Renal pelvis (tissue), 12 donors: ENCODE measurements at places on chromosomes 3 and 15.

GRCh38 chr3:24582431-24583403 is 88.1 kb upstream of the THRB start:
- no peak for DNase-seq

- no peak for DNase-seq
These were observed 30.2 kb downstream of the RPLP1 start for GRCh38 chr15:69482686-69483256.

GRCh38 chr15:58438956-58439355 is 7.2 kb downstream of the LIPC start:
- no peak for DNase-seq

GRCh38 chr15:83016906-83017305 is 5.5 kb upstream of the C15orf40 start:
- no peak for DNase-seq

DNA sequence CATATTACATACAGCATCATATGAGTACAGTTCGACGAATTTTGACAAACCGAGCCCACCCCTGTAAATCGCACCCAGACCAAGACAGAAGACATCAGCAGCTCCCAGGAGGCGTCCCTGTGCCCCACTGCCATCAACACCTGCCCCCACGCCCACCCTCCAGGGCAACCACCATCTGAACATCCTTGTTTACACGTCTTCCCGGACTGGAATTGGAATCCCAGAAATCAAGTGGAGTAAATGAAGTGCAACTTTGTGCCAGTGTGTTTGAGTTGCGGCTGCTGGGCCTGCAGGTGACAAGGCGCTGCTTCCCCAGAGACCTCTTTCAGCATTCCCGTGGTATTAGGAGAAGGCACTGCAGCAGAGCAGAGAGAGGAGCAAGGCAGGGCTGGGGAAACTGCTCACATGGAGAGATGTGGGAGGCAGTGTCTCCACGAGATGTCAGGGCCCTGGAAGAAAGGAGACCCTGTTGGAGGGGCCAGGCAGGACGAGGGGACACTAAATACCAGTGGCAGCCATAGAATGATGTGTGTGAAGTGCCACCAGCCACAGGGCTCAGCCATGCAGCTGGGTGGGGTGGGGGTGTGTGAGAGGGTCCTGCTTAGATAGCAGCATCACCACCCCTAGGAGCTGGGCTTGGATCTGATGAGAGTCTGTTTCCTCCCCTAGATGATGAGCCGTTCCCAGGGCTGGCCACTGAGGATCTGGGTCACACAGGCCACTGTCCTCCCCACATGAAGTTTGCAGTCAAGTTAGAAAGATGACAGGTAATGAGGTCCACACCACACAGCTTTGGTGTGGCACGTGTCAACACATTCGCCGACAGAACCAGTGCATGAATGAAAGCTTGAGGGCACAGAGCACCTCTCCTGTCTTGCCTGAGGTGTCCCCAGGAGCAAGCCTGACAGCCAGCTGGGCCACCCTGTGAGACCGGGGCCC is 33.4 kb upstream of the PCSK6 start:
- no peak for DNase-seq

DNA sequence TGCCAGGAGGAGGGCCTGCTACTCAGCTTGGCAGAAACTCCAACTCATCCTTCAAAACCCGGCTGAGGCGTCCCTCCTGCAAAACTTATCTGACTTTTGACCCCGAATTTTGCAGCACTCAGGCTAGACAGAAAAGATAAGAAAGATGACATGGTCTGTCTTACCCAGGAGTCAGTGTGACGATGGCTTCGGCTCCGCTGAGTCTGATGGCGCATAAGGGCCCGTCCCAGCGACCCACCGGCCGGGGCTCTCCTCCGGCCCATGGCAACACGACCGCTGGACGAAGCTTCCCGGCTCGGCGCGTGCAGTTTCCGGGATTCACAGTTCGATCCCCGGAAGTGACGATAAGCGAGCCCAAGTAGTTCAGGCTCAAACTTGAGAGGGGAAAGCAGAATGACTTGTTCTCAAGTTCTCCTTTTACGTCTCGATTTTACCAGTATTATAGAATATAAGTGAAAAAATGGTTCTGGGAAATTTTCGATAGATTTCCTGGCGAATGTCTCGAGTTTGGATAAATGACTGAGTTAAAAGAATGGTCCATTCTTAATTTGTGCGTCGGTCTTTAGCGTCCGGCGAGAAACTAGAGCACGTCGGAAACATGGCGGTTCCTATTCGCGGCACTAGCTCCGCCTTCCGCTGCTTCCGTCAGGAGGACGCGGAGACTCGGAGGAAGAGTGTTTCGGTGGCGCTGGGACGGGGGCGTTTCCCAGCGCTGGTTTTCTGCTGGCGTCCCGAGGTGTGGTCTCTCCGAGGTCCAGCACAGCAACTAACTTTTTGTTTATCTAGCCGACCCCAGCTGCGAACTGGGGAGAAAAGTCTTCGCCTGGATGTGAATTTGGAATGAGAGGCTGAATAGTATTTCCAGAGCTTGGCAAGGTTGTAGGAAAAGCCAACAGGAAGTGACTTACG is at the start of gene LSG1:
LSG1 (minus strand) TSS at position 292 of the 909 bp plus-strand sequence; CDS start at position 263, 29 bp downstream.
- peak; percentile 98 for DNase-seq

- DNase-seq = no peak
These were observed 27.0 kb upstream of the LPP start for GRCh38 chr3:188126934-188127333.

DNA sequence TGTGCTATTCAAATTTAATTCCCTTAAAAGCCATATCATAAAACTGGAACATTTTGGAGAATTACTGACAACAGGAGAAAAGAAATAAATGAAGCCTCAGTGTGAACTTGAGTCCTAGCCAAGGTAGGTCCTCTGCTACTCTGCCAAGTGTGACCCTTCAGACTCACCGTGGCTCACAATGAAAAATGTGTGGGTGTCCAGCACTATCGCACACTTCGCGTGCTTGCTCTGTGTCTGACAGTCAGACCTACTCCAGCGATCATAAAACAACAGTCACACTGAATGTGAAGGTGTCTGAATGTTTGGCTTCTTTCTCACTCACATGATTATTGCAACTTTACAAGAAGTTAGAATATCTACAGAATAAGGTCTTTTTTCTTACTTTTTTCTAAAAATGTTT is 65.8 kb upstream of the TRA2B start:
- DNase-seq = no peak

DNA sequence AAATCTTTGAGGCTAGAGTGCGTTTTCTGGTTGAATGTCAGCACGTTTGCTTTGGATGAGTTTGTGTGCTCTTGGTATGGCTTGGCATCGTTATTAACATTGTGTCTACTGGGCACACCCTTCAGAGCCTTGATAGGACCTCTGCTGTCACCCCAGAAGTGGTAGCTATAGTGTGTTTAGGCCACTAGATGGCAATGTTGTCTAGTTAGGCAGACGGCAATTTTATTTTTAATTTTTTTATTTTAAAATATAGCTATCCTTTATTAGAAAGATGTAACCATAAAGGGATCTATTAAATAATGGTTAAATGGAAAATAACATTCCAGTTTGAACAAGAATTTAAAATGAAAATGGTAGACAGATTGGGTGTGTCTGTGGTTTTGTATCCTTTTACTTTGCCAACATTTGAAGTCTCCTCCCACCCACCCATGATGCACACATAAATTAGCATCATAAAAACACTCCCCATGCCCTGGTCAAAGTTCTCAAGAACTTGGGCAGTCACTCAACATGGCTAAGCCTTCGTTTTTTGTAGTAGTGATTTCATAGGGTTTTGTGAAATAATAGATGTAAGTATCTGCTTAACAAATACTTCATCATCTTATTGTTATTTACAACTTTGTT is 200.7 kb downstream of the KCNH8 start:
- no peak for DNase-seq

DNA sequence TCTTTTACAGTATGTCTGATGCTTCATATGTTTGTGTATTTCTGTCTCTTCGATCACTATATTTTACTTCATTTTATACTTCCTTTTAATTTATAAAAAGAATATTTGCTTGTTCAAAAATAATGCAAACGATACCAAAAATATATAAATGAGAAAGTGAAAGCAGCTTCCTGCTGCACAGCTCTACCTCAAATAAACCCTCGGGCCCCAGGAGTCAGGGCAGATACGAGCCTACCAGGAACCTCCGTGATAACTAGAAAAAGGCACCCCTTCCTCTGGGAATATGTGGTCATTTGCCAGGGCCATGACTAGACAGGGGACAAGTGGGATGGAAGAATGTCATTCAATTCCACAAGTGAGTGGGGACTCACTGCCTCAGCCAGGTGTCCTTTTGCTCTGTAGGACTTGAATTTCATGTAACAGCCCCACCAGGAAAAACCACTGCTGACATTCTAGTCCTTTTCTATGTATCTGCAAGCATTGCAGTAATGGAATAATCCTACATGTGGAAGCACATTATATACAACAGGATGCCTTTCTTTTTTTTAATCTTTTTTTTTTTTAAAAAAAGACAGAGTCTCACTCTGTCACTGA is 133.3 kb downstream of the SUCLG2 start:
- no peak for DNase-seq

DNA sequence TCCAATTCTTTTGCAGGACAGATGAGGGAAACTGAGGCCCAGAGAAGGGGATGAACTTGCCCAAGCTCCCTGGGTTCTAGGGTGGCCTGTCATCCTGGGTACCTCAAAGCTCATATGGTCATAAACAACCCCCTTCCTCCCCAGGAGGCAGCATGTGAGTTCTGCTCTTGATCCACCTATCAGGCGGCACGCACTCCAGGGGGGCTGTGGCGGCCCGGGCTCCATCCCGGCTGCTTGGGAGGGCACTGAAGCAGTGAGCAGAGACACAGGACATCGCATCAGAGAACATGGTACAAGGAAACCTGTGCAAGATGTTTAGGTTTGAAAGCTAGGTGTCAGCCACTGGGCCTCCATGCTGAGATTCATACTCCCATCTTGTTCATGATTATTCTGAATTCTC is 34.2 kb downstream of the CPN2 start:
- no peak for DNase-seq

DNA sequence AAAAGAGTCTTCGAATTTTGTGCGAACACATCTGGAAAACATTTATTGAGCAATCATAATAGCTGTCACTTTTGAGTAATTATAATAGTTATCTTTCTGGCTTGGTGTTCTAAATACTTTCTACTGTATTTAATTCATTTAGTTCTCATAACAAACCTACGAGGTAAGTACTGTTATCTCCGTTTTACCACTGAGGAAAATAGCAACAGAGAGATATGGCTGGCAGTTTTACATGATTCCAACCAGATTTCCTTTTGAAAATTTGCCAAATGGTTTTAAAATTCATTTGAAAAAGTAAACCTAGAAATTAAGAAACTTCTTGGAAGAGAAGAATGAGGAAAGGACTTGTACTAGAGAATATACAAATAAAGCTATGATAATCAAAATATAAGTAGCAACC is 37.3 kb upstream of the MGA start:
- no peak for DNase-seq

GRCh38 chr15:28098766-28099554 is at the start of gene OCA2:
Gene OCA2, minus strand, starts transcription at chr15:28099315. Its CDS starts 17,441 bp downstream, at chr15:28081874.
- DNase-seq = peak; percentile 68

DNA sequence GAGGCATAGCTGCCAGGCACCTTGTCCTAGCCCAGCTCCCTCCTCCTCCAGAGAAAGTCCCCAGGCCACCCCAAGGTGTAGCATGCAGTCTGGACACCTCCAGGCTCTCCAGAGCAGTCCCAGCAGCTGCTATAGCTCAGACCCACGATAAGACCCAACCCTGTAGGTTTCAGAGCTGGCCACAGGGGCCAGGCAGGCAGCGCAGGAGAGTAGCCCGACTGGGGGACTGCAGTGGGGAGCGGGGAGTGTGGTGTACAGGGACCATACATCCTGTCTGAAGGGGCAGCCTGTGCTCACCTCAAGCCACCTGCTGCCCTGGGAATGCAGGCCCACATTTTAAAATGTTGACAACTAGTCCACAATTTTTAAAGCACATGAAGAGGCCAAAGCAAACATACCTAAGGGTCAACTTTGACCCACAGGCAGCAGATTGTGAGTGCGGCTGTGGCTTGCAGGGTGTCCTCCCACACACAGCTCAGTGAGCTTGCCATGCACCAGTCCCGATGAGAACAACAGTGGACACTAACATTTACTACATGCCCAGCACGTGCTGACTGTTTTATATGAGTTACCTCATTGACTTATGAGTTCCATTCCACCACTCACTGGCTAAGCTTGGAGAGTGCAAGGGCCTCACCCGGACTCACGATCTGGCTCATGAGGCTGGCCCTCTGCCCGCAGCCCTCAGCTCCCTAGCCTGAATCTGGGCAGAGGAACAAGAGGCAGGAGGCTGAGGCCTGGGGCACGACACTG is 81.4 kb downstream of the DNAJB8 start:
- DNase-seq = peak; percentile 65

GRCh38 chr3:165854696-165855095 is 17.5 kb upstream of the BCHE start:
- DNase-seq = no peak

GRCh38 chr3:183825456-183826161 is at the start of gene MAP6D1:
Gene MAP6D1, minus strand, starts transcription at chr3:183825577. Its CDS starts 30 bp downstream, at chr3:183825547.
- DNase-seq = peak; percentile 60

DNA sequence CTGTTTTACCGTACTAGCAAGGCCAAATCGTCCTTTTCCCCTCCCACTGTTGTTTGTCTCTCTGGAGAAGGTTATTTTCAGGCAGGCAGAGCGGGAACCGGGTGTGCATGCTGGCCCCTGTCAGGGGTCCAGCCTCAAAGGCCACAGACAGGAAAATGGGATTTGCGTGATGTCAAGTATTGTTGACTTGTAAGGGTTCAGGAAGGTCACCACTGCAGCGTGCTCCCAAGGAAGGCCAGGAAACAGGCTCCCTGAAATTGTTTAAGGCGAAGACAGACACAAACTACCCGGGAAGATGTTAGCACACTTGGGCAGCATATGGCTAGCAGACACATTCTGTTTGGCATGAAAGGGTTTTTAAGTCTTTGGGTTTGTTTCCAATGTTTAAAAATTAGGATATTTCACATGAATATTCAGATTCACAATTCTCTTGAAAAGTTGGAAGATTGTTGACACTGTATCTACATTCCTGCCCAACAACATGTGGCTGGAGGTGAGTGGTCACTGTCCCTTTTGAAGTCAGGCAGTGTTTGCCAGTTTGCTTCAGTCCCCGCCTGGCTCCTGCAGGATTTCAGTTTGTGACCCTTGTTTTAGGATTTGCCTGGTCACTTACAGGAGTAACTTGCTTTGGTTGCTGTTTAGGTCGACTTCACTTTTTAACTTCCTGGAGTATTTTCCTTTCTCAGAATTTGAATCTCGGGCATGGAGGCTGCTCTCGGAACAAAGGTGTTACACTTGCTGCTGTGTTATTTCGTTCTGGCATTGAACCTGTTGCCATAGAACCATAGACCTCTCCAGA is 90.4 kb downstream of the BDH1 start:
- DNase-seq = no peak

GRCh38 chr15:69476704-69477473 is 24.3 kb downstream of the RPLP1 start:
- no peak for DNase-seq

GRCh38 chr3:154242766-154243165 is 81.5 kb downstream of the DHX36 start:
- no peak for DNase-seq

GRCh38 chr3:181486141-181486885 is 225.4 kb upstream of the SOX2 start:
- no peak for DNase-seq

- DNase-seq = peak; percentile 15
These were observed 41.9 kb upstream of the SLC6A1 start for GRCh38 chr3:10950476-10951294.
